ENCODE measurements at places on chromosomes 1 and 21. TPM values are rescaled to one million over a fixed set of nuclear protein-coding genes. Genes with fewer than 3 reads are reported as not detected.

Gene TMPRSS2
- 0.49 TPM for total RNA-seq

Gene RAB3B
- 0.22 TPM for total RNA-seq

Gene DCST1
- total RNA-seq: 0.31 TPM

Gene FLG2
- not detected for total RNA-seq

Gene GNAT2
- total RNA-seq: not detected

Gene TRPM2
- 9.9 TPM for total RNA-seq

Gene OR2T11
- not detected for total RNA-seq

Data from sciatic nerve (tissue), 2 donors.